Dermis microvascular lymphatic vessel endothelial cell (primary cell): ENCODE measurements at places on chromosomes 4 and X. TPM values are rescaled to one million over a fixed set of nuclear protein-coding genes. Genes with fewer than 3 reads are reported as not detected.

DNA sequence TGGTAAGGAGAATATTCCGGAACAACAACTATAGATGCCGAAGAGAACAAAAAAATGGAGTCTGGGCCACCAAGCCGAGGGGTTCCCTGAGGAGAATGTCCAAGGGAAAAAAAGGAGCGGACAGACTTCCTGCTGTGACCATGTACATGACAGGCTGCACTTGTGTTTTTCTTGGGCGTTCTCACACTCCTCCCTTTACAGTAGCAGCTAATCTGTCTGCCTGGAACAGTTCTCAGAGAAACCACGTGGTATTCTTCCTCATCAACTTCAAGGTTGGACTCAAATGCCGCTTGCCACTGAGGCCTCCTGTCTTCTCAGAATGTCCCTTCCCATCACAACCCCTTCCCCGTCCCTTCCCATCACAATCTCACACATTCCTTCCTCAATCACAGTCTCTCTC, 30.8 kb upstream of the MTNR1A start:
- no peak for DNase-seq

The FIP1L1 gene
- 40.6 and 46.3 TPM in 2 replicates for total RNA-seq

DNA sequence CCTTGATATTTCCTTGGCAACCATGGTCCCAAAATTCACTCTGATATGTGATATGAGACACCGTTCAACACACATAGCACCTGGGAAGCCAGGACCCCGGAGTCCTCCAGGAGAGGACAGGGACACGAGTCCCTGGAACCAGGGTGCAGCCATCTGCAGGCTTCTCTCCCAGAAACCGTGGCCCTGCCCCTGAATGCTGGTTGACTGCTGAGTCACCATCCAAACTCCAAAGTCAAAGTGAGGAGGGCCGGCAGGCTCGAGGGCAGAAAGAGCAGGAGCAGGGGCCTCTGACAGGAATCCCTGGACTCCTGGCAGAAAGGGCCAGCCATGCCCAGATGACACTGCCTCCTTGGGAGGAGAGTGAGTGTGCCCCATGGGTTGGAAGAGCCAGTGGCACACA, 6.9 kb upstream of the PNMA6A start:
- DNase-seq, result no peak

The BEX5 gene
- total RNA-seq, result 0.90 and 1.6 TPM in 2 replicates

The ETDB gene
- not detected in 2 replicates for total RNA-seq

The CPZ gene
- total RNA-seq, result under 0.01 TPM in 1 of 2 replicates, not detected in the other

DNA sequence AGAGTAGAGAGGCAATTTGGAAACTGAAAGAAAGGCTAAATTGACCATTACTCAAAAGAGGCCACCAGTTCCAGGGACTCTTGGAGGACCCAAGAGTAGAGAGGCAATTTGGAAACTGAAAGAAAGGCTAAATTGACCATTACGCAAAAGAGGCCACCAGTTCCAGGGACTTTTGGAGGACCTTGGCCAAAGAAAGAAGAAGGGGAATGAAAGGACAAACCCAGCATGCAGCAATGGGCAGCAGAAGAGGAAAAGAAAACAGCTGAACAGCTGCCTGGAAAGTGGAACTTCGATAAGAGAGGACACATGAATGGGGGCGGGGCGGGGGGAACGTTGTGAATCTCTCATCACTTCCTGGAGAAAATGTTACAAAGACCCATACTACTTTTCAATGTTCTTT, 80.8 kb downstream of the PALLD start:
- DNase-seq, result no peak

- no peak for DNase-seq
These were observed 4.7 kb downstream of the USP51 start for GRCh38 chrX:55484948-55485347.

The GPR50 gene
- not detected in 2 replicates for total RNA-seq

GRCh38 chr4:161419822-161420221, 744.0 kb downstream of the FSTL5 start:
- peak; percentile 56 for DNase-seq

- peak; percentile 21 for DNase-seq
These were observed 1.8 kb upstream of the KLHL4 start for GRCh38 chrX:87515836-87516235.

- DNase-seq, result peak; percentile 4
These were observed 39.5 kb downstream of the TMEM154 start for GRCh38 chr4:152640058-152640921.

- DNase-seq, result peak; percentile 0
These were observed 88.6 kb upstream of the PRPS2 start for GRCh38 chrX:12702509-12703091.

The GLRA2 gene
- total RNA-seq, result not detected in 2 replicates

GRCh38 chr4:148735432-148736155, 293.4 kb upstream of the NR3C2 start:
- no peak for DNase-seq

DNA sequence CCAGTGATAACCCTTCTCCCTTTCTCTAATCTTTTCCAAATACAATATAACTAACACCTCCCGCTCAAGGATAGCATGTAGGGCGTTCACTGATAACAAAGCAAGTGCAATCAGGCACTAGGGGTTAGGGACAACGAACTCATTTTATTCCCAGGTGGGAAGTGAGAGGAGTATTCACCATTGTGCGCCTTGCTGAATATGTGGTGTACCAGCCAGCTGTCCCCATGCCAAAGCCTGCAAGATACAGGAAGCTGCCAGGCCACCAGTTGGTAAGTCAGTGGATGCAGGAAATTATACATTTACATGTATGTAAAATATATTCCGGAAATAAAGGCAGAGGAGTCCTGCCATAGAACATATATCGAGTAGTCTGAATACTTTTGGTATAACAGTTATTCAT, 6.3 kb upstream of the HPRT1 start:
- no peak for DNase-seq

- DNase-seq, result peak; percentile 62
These were observed 1156.1 kb downstream of the FAT4 start for GRCh38 chr4:126470862-126471261.

The DNAAF6 gene
- total RNA-seq, result not detected in 2 replicates

- DNase-seq, result no peak
These were observed 386.4 kb upstream of the RPS6KA3 start for GRCh38 chrX:20653070-20653469.

- DNase-seq, result peak; percentile 28
These were observed 55.0 kb downstream of the LRBA start for GRCh38 chr4:150960079-150960478.

- no peak for DNase-seq
These were observed 383.7 kb upstream of the ATOH1 start for GRCh38 chr4:93444860-93445259.

DNA sequence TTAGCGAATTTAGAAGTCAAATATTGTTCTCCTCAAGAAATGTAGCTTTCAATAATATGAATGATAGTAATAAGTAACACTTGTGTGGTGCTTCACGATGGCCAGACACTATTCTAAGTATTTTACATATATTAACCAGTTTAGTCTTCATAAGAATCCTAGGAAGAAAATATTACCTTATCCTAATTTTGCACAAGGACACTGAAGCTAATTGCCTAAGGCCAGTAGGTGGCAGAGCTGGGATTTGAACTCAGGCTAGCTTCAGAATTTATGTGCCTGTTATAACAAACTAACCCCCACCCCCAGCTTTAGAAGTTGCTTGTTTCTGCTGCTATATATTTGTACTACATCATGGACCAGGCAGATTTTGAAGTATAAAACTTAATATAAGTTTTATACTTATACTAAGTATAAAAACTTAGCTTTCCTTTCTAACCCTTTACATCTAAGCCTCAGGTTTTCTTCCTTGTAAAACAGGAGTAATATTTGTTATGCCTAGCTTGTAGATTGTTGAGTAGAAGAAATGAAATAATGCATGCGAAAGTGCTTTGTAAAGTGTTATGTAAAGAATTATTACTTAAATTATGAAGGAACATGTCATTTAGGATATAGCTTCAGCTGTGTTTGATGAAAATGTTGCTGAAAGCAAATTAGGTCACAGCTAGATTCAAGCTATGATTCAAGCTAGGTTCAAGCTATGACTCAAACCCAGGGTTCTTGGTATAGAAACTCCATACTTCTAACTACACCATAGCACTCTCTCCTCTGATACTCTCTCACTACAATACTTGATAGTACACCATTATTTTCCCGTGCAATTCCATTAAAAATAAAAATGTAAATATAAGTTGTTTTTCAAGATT, 4.2 kb upstream of the CDS1 start:
- DNase-seq, result peak; percentile 51

GRCh38 chrX:2404776-2405175, 96.0 kb downstream of the DHRSX start:
- no peak for DNase-seq

- DNase-seq, result peak; percentile 89
These were observed 392.5 kb downstream of the BCOR start for GRCh38 chrX:39705290-39705689.

- peak; percentile 6 for DNase-seq
These were observed 22.3 kb downstream of the UGT2A2 start for GRCh38 chr4:69617083-69617694.
